Thoracic aorta (tissue), 2 donors: ENCODE measurements at places on chromosomes 5 and 9.
A peak's percentile ranks its signal among the peaks of the same experiment; 100 is the strongest.

- H3K36me3 ChIP-seq: no peaks in the 10 kb centered on the region
- no peak for DNase-seq
- no peak overlapping the region for H3K27ac ChIP-seq
- H3K4me1 ChIP-seq: peaks cover 16% of the 10 kb centered on the region
- H3K4me3 ChIP-seq: no peak overlapping the region
These were observed 165.2 kb downstream of the MAPKAP1 start for GRCh38 chr9:125541840-125542243.

GRCh38 chr5:132418881-132419280 is 49.4 kb downstream of the SLC22A5 start:
- DNase-seq: no peak
- H3K36me3 ChIP-seq: no peaks in the 10 kb centered on the region
- no peak overlapping the region for H3K4me3 ChIP-seq

DNA sequence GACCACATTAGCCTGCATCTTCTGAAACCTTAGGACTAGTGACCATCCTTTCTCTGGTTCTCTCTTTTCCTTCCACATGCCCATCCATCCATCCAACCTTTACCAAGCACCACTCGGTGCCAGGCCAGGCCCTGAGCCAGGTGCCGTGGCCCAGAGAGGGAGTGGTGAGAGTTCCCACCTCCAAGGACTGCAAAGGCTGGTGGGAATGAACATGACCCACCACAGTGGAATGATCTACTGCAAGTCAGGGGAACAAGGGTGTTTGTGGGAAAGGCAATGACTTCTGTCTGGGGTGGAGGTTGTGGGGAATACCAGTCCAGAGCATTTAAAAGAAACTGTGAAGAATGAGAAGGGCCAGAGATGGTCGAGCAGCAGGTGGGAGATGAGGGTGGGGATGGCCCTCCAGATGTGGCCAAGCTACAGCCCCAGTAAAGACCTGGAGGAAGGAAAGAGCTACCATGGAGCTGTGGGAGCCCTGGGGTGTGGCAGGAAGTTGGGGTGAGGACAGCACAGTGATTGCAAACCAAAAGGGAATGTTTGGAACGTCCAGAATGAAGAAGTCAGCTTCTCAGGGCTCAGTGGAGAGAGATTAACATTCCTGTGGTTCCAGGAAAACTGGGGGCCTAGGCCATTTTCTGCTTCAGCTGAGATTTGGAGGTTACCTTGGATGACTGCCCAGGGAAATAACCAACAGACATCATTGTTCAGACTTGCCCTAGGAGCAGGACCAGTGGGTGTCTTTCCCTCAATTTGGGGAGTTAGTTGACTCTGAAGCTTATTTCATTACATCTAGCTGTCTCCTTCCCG is 30.7 kb upstream of the CORO2A start:
- H3K27ac ChIP-seq: no peak overlapping the region
- DNase-seq: no peak
- H3K4me3 ChIP-seq: no peak overlapping the region

DNA sequence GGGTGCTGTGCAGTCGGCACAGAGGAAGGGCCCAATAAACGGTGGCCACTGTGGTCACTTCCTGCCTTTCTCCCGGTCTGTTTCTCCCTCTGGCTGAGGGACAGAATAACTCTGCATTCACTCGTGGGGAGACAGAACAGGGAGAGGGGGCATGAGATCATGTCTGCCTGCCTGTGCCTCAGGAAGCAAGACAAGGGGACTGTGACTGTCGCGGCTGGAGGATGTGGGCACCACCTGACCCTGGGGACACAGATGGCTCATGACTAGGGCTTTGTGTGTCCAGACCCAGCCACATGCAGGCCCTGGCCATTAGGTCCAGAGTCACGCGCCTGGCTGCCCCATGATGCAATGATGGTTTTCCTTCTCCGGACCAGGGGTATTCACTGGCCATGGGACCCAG is 5.8 kb downstream of the TRUB2 start:
- peaks cover 20% of the 10 kb centered on the region for H3K36me3 ChIP-seq
- no peak overlapping the region for H3K27ac ChIP-seq
- H3K4me3 ChIP-seq: no peak overlapping the region
- H3K27me3 ChIP-seq: no peaks in the 10 kb centered on the region
- no peak for DNase-seq
- H3K4me1 ChIP-seq: peaks cover 1% of the 10 kb centered on the region

- H3K27me3 ChIP-seq: no peaks in the 10 kb centered on the region
- no peaks in the 10 kb centered on the region for H3K36me3 ChIP-seq
- H3K27ac ChIP-seq: peak overlapping the region; percentile 81
- no peak for DNase-seq
- H3K4me1 ChIP-seq: peaks cover 67% of the 10 kb centered on the region
These were observed 66.6 kb upstream of the STXBP1 start for GRCh38 chr9:127545196-127546124.

GRCh38 chr5:58383448-58383847 is 76.4 kb downstream of the PLK2 start:
- no peak overlapping the region for H3K4me3 ChIP-seq
- H3K27ac ChIP-seq: no peak overlapping the region
- H3K27me3 ChIP-seq: no peaks in the 10 kb centered on the region
- no peaks in the 10 kb centered on the region for H3K4me1 ChIP-seq
- no peak for DNase-seq

DNA sequence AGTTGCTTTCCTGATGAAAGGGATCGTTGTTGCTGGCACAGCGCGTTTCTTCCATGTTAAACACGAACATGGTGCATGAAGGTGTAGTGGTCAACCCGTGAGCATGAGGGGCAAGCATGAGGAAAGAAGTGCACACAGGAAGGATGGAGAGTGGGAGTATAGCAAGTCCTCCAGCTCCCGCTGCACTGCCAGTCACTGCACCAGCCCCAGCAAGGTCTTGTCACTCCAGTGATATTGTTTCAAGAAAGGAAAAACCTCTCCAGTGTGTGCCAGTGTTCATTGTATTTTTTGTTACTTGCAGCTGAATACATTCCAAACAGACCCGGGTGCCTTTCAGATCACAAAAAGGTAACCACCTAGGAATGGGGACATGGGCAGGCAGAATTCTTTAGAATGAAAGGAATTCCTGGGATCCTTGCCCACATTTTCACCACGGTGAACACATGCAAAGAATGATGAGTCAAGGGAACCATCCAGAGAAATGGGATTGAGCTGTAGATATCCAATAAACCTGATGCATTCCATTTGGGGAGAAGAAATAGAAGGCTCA is 186.3 kb downstream of the AOPEP start:
- peak overlapping the region; percentile 30 for H3K27ac ChIP-seq
- no peaks in the 10 kb centered on the region for H3K36me3 ChIP-seq
- H3K27me3 ChIP-seq: no peaks in the 10 kb centered on the region
- no peak overlapping the region for H3K4me3 ChIP-seq
- DNase-seq: no peak

- H3K36me3 ChIP-seq: no peaks in the 10 kb centered on the region
- no peaks in the 10 kb centered on the region for H3K4me1 ChIP-seq
These were observed 739 bp downstream of the CARD9 start for GRCh38 chr9:136372561-136373299.

DNA sequence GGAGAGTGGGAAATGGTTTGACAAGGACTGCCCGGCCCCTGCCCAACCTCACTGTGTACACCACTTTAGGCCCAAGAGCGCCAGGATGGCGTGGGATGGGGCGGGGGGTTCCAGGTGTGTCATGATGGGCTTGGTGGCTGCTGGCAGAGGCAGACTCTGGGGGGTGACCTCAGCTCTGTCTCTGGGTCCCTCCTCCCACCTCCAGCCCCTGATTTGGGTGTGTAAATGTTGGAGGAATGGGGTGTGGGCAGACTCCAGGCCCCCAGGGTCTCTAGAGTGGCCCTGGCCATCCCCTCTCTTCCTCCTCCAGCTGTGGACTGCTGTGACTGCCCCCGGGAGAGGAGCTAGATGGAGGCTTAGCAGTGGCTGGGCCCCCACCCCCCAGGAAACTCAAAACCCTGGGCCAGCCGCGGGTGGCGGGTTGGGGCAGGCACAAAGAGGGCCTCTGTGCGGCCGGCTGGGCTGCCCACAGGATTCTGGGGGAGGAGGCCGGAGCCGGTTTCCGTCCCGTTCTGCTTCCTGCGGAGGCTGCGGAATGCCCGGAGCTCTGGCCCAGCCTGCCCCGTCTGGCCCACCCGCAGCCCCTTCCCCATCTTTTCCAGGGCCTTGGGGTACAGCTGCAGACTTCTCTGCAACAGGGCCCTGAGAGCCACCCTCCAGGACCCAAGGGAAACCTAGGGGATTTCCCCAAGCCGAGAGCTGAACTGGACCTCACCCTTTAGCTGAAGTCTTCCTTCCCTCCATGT is 23.1 kb downstream of the CXXC5 start:
- DNase-seq: no peak
- peak overlapping the region; percentile 35 for H3K4me3 ChIP-seq
- H3K27ac ChIP-seq: peak overlapping the region; percentile 99
- peaks cover 57% of the 10 kb centered on the region for H3K4me1 ChIP-seq
- no peaks in the 10 kb centered on the region for H3K27me3 ChIP-seq

DNA sequence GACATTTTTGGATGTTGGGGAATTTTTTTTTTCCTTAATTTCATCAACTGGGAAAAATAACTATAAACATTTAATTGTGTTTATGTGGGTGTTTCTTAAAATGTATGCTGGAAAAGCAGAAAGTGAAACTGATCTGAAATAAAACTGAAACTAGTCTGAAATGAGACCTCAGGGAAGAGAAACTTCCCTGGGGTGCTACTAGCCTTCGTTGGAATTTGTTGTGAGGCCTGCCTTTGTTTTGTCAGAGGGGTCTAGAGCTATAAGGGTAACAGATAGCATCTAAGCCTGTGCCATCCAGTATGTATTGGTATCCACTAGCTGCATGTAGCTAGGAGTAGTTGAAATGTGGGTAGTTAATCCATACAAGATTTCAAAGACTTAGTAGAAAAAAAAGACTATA is 10.4 kb downstream of the ZNF618 start:
- no peak for DNase-seq
- no peaks in the 10 kb centered on the region for H3K36me3 ChIP-seq
- no peak overlapping the region for H3K27ac ChIP-seq
- no peaks in the 10 kb centered on the region for H3K27me3 ChIP-seq

- no peak for DNase-seq
- no peaks in the 10 kb centered on the region for H3K4me1 ChIP-seq
- H3K27me3 ChIP-seq: no peaks in the 10 kb centered on the region
- no peak overlapping the region for H3K27ac ChIP-seq
- no peaks in the 10 kb centered on the region for H3K36me3 ChIP-seq
These were observed 225.5 kb downstream of the NDUFS4 start for GRCh38 chr5:53785924-53786323.

GRCh38 chr5:83475391-83475863 is 3.9 kb downstream of the VCAN start:
- H3K4me3 ChIP-seq: peak overlapping the region; percentile 79
- no peaks in the 10 kb centered on the region for H3K36me3 ChIP-seq
- peak overlapping the region; percentile 89 for H3K27ac ChIP-seq
- H3K27me3 ChIP-seq: no peaks in the 10 kb centered on the region

DNA sequence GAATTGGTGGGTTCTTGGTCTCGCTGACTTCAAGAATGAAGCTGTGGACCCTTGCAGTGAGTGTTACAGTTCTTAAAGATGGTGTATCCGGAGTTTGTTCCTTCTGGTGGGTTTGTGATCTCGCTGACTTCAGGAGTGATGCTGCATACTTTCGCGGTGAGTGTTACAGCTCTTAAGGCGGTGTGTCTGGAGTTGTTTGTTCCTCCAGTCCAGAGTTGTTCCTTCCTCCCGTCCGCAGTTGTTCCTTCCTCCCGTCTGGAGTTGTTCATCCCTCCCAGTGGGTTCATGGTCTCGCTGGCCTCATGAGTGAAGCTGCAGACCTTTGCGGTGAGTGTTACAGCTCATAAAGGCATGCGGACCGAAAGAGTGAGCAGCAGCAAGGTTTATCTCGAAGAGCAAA is 159.6 kb upstream of the ADAMTSL1 start:
- DNase-seq: no peak
- H3K27me3 ChIP-seq: no peaks in the 10 kb centered on the region
- no peaks in the 10 kb centered on the region for H3K4me1 ChIP-seq
- H3K27ac ChIP-seq: no peak overlapping the region
